ENCODE measurements at places on chromosomes 7 and 10.

DNA sequence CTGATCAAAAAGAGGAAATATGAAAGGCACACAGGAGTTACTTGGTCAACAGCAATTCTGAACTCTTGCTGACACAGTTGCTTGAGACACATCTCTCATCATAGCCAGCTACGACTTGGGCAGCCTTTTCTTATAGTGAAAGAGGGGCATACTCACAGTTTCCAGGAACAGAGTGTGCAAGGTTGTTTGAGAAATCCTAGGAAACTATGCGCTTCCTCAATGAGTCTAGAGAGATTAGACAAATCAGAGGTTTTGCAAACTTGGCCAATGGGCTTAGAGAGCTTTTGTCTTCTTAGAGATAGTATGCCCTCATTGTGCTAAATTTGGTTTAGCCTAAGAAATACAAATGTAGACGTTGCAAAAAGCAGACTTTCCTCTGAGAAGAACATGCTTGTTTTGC, 370.4 kb downstream of the HGF start:
- no peak for DNase-seq

DNA sequence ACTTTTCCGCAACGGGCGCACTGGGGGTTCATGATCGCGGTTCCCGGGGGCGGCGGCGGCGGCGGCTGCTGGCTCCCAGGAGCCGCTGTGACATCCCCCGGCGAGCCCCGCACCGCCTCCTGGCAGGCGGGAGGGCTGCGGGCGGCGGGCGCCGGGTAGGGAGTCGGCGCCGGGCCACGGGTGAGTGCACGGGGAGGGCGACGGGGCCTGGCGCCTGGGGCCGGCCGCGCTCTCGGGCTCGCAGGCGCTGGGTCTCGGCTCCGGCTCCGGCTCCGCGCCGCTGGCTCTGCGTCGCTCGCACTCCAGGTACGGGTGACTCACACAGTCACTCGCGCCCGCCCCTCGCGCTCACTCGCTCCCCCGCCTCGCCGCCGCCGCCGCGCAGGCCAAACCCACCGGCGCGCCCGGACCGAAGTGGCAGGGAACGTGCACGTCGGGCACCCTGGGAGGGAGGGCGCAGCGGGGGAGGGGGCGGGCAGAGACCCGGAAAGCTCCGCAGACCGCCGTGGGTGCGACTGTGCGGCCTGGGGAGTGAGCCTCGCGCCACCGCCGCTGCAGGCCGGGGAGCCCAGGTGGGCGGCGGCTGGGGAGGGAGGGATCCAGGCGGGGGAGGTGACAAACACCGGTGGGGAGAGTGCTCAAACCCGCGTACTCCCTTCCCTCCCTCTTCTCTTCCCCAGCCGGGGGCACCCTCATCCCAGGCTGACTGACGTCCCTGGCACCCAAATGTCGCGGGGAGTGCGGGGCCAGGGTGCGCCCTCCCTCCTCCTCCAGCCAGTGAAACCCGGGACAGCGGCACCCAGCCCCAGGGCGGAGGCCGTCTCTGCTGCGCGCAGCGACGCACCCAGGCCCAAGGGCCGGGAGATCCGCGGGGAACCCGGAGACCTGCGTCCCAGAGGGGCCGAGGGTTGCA, 276.9 kb upstream of the NEBL start:
- no peak for DNase-seq

DNA sequence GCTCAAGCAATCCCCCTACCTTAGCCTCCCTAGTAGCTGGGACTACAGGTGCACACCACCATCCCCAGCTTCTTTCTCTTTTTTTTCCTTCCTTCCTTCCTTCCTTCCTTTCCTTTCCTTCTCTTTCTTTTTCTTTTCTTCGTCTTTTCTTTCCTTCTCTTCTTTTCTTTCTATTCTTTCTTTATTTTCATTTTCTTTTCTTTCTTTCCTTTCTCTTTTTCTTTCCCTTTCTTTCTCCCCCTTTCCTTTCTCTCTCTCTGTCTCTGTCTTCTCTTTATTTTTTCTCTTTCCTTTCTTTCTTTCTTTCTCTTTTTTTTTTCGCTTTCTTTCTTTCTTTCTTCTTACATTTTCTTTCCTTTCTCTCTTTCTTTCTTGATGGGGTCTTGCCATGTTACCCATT, 621.3 kb downstream of the GALNT17 start:
- DNase-seq: no peak

GRCh38 chr10:98533746-98534445, 87.2 kb upstream of the HPS1 start:
- DNase-seq: no peak

DNA sequence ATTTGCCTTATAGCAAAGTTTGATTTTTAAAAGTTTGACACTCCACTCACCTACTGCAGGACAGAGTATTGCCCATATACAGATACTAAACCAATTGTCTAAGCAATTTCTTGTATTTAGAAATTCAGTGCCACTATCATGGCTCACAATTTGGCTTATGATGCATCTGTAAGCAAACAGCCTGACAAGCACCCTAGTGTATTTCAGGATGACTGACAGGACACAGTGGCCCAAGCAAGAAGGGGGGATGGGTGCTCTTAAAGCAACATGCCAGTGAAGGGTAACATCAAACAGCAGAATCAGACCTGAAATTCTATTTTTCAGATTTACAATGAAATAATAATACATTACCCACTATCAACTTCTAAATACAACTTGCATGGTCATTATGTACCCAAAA, 30.5 kb downstream of the CTNNA3 start:
- no peak for DNase-seq

All from GF-D8 (cell line).